DMS 273 treated with DMSO at 0.1 percent for 48 hours (cell line): ENCODE measurements at places on chromosomes 11 and 22.

GRCh38 chr11:65780770-65781151 lies at the start of gene AP5B1:
Gene AP5B1, minus strand, starts transcription at chr11:65780976. Its CDS starts 385 bp downstream, at chr11:65780591.
- DNase-seq = no peak

- no peak for DNase-seq
These were observed 1072.1 kb downstream of the JRKL start for GRCh38 chr11:97461934-97462333.

- DNase-seq = no peak
These were observed 13.2 kb downstream of the MYH9 start for GRCh38 chr22:36374603-36375024.

DNA sequence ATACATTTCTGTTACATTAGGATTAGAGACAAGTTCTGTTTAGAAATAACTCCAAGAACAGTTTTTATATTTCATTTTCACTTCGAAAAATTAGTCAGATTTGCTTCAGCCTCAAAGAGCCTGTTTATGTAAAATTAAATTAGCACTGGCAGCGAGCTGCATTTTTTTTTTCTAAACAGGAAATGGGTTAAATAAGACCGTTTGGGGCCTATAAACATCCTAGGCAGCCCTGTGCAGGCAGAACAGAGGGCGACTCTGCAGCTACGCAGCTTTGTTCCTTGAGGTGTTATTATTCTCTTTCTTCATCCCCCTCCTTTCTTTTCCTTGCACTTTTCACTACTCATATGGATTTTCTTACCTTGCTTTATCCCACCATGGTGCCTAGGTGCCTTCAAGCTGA lies 48.7 kb downstream of the CWC15 start:
- no peak for DNase-seq

GRCh38 chr11:99739464-99740089 lies 718.8 kb downstream of the CNTN5 start:
- peak; percentile 8 for DNase-seq

DNA sequence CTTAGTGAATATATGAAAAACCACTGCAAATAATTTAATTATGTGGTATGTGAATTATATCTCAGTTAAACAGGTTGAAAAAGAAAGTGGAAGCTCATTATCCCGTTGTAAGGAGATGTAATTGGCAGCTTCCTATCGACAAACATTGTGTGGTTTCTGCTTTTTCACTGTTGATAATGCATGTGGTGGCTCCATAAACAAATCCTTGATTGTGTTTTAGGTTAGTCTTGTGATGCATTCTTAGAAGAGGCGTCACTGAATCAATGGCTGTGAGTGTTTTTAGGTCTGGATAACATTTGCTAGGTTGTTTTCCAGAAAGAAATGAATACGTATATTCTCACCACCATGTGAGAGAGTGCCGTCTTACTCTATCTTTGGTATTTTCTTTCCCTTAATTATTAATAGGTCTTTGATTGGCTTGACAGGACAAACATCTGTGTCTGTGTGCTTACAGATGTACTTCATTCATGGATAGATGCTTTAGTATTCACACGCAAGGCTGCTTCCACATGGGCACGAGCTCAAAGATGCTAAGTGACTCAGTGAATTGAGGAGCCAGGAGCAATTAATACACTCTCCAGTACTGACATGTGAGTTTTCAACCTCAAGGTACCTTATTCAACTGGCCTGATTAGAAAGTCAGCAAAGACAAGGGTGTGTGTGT lies 166.7 kb downstream of the TBC1D22A start:
- no peak for DNase-seq

- no peak for DNase-seq
These were observed 858 bp downstream of the OAF start for GRCh38 chr11:120211522-120212258.

- DNase-seq = no peak
These were observed 66.3 kb downstream of the JRKL start for GRCh38 chr11:96456111-96456510.

GRCh38 chr11:31870609-31871309 lies 59.6 kb upstream of the PAX6 start:
- peak; percentile 3 for DNase-seq

DNA sequence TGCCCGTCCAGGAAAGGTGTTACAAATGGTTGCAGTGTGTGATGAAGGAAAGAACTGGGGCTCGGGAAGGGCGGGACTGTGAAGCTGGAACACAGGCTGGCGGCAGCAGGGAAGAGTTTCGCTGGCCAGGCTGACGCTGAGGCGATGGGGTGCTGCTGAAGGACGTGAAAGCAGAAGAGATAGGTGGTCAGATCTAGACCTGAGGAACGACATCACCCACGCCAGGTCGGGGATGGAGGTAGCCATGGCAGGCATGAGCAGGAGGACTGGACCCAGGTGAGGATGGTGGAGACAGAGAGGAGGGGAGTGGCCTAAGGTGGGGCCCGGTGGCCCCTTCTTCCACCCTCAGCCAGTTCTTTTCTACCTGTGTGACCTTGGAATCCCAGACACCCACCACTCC lies 9.1 kb downstream of the CDC42EP2 start:
- DNase-seq = no peak

DNA sequence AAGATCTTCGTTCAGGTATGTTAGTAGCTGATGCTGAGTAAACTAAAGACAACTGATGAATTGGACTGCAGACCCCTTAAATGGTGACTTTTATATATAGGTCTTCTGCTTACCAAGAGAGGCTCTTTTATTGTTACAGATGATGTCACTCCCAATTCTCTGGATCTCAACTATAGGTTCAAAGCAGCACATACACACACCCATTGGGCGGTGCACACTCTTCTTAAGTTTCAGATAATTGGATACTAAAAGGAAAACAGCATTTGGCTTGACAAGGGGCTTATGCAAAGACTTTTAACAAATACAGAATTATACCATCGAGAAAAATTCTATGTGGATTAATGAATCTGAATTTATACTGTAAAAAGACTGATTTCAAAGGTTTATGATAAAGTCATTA lies at the start of gene PTH:
Gene PTH, minus strand, starts transcription at position 69 of the 400 bp plus-strand sequence. CDS start 3,142 bp downstream, outside the sequence.
- DNase-seq = no peak

GRCh38 chr22:46262449-46263215 lies 511 bp downstream of the PKDREJ start:
- DNase-seq = no peak

- no peak for DNase-seq
These were observed 235.7 kb downstream of the DYNC2H1 start for GRCh38 chr11:103344886-103345285.

DNA sequence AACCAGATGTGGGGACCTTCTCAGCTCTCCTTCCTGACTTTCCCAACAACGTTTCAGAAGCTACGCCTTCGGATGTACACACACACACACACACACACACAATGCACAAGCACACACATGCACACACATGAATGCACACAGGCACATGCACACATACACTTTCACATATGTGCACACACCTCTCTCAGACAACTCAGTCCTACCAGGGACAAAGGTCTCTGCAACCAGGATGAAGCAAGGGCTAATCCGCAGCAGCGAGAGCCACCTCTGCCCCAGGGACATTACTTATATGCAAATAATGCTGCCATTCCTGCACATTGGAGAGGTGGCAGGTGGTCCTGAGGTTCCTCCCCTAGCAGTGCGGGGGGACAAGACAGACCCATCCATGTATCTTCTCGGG lies 27.4 kb upstream of the LINC01488 start:
- DNase-seq = no peak

DNA sequence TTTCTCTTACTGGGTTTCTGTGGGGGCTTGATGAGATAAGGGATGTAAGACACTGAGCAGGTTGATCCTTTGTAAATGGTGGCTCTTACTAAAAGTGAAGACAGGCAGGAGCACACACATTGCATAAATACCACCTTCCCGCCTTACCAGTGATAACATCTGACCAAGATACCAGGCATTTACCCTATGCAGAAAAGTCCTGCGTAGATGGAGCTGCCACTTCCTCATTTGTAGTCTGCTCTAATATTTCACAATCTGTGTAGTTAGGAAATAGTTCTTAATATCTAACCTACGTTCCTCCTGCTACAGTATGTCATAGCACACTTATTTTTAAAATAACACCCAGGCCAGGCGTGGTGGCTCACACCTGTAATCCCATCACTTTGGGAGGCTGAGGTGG lies 23.9 kb upstream of the SWAP70 start:
- no peak for DNase-seq

DNA sequence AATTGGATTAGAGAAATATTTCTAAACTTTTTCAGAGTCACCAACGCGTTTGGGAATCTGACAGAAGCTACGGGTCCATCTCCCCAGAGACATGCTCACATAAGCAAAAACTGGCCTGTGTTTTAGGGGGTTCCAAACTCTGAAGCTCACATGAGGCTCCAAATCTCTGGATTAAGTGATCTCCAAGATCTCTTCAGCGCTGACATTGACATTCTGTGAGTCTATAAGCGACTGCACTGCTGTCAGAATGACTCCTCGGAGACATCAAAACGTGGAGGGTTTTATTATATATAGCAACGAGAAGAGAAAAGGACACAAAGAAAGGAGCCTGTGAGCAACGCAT lies 642 bp upstream of the SIK2 start:
- no peak for DNase-seq

DNA sequence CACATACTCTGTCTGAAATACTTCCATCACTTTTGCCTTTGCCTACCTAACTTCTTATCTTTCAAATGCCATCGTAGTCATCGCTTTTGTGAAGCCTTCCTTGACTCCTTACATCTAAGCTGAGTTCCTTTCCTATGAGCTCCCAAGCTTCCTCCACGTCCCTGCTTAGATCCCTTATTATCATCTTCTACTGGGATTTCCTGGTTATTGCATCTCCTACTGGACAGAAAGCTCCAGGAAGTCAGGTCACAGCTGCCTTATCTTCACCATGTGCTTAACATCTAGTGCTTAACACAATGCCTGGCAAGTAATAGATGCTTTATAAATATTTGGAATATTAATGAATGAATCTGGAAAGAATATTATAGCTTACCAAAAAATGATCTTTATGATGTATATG lies 5.9 kb downstream of the YPEL4 start:
- DNase-seq = no peak

GRCh38 chr11:88275636-88276035 lies 61.9 kb downstream of the CTSC start:
- no peak for DNase-seq

DNA sequence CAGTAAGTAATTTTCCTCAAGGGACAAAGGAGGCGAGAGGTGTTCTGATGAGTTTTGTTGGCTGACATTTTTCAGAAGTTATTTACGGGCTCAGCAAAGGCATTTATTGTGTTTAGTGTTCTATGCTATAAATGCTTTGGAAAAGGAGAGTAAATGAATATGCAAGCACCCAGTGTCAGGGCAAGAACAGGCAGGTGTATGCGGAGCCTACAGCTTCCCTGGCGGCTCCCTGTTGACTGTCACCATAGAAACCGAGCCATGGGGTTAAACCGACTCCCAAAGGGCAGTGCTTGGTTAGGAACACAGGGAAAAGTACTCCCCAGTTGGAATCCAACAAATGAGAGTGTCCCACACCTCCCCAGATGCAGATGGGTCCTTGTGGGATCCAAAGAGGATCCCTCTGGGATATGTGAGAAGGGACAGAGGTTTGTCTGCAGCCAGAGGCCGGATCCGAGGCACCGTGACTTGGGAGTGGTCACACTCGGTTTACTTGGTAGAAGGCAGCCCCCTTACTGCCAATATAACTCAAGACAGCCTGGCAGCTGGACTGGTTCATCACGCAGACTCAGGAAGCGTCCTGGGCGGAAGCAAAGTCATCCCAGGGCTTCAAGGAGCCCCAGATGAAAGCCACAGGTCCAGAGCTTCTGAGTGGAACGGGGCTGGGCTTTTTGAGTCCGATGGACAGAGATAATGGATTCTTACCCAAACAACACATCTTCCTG lies 329.7 kb downstream of the CTTN start:
- DNase-seq = no peak

DNA sequence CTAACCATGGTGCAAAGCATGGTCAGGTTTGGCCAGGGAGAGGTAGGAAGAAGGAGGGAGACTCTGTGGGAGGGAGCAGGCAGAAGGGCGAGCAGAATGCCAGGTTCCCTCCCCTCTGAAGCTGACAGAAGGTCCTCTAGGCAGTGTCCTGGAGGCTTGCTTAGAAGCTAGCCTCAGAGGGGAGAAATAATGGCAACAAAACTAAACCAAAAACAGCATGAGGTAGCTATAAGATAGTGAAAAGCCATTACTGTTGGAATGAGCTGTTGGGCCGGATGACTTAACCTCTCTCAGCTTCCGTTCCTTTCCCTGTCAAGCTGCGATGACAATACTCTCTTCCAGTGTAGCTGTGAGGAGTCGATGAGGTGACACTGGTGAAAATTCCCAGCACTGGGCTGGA lies 36.6 kb downstream of the RASSF10 start:
- DNase-seq = no peak

DNA sequence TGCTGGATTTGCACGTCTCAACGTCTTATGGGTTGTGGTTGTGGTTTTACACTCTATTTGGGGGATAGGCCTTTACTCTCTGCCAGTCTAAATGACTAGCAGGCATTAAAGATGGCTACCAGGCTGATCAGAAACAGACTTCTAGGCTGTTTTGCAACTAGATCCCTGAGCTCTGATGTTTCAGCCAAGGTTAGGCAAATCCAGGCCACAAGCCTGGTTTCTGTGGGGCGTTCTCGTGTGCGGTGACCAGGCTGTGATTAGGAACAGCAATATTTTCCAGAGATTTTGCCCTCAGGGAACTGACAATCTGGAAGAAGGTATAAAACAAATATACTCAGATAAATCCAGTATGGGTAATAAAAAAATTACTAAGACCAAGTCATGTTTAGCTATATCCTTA lies 502.4 kb downstream of the INSC start:
- DNase-seq = no peak

GRCh38 chr22:41949297-41949965 lies 2.5 kb upstream of the CENPM start:
- no peak for DNase-seq

GRCh38 chr11:126104420-126104819 lies 41.8 kb upstream of the CDON start:
- DNase-seq = peak; percentile 31

GRCh38 chr11:119673052-119673758 lies 55.8 kb downstream of the NECTIN1 start:
- no peak for DNase-seq

DNA sequence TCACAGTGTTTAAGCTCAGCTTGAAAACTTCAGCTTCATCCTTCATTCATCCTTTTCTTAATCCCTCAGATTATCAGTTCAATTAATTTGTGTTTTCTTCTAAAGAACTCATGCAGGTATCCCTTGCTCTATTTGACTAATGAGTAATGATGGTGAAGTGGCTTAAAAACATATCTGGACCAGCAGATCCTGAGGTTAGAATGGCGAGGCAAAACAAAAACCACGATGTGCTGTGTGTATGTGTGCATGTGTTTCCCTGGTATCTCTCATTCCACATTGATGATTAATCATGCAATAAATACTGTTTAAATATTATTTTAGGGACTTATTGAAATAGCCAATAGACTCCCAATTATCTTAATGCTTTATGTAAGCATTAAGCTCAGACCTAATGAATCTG lies 437.0 kb downstream of the DYNC2H1 start:
- DNase-seq = no peak
